ENCODE measurements at places on chromosomes 3 and 15.

- no peak for DNase-seq
Observed at GRCh38 chr15:69861331-69862171, 236.2 kb downstream of the TLE3 start.

DNA sequence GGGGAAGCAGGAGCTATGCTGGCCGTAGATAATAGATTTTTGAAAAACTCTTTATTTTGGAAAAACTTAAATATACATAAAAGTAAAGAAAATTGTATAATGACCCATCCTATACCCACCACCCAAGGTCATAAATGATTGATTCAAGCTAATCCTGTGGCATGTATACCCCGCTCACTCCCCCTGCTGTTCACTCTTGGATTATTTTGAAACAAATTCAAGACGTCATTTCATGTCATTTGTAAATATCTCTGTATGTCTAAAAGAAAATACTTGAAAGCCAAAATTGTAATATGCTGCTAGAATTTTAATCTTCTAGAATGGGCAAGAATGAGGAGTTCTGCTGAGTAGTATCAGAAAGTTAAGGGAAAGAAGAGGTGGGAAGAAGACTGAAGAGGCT lies 241.7 kb downstream of the FEZF2 start:
- DNase-seq = no peak

DNA sequence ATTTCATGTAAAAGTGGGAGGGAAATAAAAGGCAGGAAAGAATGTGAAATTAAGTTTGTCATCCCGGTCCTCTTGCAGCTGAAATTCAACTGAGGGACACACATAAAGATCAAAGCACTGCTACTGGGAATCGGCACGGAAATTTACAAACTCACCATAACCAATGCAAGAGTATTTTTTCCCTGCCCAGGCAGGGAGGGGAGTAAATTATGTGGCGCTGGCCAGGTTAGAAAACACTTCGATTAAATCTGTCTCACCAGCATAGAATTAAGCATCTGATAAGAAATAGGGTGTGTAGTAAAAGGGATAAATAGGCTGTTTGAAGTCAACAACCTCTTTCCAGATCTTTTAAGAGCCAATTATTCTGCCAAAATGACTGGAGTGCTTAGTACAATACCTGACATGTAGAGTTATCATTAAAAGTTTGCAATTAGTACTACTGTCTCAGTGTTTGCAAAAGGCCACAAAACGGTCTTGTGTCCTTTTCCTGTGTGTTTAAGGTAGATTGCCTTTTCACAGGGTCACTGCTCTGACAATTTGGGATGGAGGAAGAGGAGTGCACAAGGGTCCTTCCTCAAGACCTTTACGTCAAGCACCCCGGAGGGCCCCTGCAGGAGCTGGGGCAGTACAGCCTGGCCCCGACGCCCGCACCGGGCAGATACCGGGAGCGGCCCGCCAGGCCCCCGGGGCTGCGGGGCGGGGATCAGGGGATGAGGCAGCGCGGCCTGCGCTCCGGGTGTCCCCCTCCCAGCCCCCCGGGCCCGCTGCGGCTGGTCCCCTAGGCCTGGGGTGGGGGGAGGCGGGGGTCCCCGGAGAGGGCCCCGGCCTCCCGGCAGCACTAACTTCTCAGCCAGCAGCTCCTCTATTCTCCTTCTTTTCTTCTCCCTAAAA lies 651 bp downstream of the UBA3 start:
- no peak for DNase-seq

DNA sequence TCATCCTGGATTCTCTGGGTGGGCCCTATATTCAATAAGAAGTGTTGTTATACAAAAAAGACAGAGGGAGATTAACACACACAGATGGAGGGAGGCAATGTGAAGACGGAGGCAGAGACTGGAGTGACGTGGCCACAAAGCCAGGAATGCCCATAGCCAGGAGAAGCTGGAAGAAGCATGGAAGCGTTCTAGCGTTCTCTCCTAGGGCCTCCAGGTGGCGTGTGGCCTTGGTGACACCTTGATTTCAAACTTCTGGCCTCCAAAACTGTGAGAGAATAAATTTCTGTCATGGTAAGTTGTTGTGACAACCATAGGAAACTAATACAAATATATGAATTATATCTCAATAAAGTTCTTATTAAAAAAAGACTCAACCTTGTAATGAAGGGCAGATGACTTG lies 21.3 kb downstream of the THBS1 start:
- DNase-seq = no peak

- no peak for DNase-seq
Observed at GRCh38 chr15:41490355-41490754, 3.3 kb upstream of the ITPKA start.

DNA sequence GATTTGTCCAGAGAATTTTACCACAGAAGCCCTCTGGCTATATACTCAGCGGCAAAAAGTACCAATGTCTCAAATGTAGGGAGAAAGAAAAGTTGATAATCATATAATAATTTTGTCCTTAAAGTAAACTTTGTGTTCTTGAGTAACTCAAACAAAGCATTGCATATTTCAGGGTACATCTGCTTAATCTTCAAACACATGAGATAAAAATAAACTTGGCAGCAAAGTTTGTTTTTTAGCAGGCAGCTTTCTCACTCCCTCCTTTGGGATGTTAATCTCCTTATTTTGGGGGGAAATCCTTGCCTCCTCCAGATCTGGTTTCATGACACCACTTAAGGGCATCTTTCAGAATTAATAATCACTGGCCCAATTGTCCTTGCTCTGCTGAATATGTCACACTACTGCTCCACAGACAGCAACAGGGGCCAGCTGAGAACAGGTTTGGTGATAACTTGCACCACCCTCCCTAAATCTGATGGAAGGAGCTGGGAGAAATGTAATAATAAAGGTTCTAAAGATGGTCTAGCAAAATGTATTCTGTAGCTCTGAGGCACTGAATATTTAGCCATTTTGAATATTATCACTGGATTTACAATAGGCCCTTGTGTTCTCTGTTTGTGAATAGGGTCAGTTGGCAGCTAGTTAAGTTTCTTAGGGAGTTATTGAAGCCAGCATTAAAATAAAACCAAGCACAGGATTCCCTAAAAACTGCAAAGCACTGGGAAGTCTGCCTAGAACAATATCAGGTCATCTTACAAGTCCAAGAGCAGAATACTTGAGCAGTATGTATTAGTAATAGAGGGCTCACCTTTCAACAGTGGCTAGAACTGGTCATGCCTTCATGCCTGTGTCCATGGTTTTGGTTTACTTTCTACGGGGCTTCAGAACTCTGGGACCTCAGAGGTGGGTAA lies 79.2 kb downstream of the EFL1 start:
- no peak for DNase-seq

DNA sequence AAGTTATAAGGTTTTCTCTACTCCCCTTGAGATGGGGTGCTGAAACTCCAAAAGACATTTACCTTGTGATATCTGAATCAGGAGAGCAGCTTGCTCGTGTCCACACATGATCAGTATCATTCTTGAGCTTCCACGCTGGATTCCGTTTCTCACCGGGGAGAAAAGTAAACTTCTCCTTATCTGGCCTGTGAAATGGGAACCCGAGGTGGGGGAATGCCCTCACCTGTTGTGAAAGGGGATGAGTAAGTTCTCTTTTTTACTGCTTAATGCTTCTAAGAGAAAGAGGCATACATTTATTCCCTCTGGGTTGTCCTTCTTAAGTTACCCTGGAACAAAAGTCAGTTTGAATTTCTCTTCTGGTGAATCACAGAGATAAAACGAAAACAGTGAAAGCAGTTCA lies 440.5 kb upstream of the ADAMTS9 start:
- no peak for DNase-seq

GRCh38 chr3:189936201-189936945 lies 184.3 kb downstream of the P3H2 start:
- DNase-seq = no peak

- DNase-seq = no peak
Observed at GRCh38 chr3:192892981-192893700, 24.5 kb downstream of the MB21D2 start.

DNA sequence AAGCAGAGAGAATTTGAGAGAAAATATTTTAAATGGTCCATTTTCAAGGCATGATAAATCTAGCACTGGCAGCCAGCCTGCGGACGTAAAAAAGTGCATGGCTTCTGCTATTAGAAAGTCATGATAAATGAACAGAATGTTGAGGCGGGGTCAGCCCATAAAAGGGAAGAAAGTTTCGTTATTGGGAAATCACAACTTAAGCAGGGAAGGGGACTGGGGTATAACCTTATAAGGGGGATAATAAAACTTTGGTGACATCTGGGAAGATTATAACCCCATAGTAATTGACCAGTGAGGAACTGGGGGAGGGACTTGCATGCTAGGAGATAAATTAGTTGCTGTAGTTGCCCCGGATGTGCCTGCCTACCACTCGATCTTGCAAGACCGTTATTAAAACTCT lies 88.4 kb upstream of the PLSCR4 start:
- DNase-seq = no peak

GRCh38 chr3:43159131-43159875 lies 53.4 kb upstream of the POMGNT2 start:
- no peak for DNase-seq

DNA sequence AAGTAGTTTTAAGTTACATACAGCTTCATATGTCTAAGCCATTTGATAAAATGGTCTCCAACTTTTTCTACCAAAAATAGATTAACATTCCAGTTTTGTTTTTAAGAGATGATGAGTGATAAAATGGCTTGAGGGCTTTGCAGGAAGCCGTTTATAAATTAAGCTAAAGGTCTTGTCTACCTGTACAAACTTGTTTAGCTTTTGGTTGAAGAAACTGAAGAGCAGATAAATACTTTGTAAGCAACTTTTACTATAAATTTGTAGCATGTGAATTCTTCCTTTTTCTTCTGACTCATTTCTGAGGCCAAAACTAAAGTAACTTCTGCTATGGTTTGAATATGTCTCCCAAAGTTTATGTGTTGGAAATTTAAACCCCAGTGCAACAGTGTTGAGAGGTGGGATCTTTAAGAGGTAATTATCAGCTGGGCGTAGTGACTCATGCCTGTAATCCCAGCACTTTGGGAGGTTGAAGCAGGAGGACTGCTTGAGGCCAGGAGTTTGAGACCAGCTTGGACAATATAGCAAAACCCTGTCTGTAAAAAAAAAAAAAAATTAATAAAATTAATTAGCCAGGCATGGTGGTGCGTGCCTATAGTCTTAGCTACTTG lies 8.2 kb upstream of the NEDD4 start:
- no peak for DNase-seq
